Epithelial cell of esophagus (primary cell): ENCODE measurements at places on chromosomes 16 and 17.

DNA sequence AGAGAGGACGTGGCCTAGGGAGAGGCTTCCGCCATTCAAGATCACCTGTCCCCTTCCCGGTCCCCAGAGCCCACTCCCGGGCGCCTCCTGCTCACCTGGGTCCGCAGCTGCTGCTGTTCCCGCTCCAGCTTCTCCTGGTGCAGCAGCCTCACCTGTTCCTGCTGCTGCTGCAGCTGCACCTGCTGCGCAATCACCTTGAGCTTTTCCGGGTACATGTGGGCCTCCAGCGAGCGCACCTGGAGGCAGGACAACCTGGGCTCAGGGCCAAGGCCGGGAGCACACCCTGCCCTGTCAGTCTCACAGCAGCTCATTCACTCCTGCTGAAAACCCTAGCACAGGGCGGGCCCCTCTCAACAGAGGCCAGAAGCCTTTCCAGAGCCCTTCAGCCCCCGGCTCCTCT is 12.5 kb downstream of the TFAP4 start:
- DNase-seq, result peak; percentile 61

DNA sequence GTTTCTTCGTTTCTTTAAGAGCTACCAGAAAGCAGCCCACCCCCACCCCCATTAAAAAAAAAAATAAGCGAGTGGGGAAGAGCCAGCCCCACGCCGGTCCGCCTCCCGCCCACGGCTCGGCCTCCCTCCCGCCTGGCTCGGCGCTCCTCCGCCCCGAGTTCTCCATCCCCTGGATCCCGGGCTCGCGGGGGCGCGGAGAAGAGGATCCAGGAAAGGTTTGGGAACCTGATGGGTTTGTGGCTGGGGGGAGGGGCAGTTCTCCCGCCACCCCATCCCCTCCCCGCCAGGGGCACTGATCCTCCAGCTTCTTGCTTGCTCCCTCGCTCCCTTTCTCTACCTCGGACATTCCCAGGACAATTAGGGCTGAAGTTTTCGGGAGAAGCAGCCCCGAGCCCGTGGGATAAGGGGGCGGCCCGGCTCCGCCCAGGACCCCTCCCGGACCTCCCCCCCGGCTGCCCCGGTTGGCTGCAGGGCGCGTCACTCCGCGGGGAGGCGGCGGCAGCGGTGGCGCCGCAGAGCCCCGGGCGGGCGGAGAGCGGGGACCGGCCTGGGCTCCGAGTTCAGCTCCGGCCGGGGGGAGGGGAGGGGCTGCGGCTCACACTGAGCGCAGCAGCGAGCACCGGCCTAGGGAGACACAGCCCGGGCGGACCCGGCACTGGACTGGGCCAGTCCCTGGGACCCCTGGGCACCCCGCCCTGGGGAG is 1.0 kb upstream of the SALL1 start:
- no peak for DNase-seq

- no peak for DNase-seq
Observed at GRCh38 chr16:57526498-57526897, 9.9 kb downstream of the CCDC102A start.

- no peak for DNase-seq
Observed at GRCh38 chr17:9533441-9533840, 42.2 kb downstream of the STX8 start.

GRCh38 chr17:46742565-46743270 is 75.8 kb downstream of the WNT3 start:
- peak; percentile 97 for DNase-seq

- DNase-seq, result no peak
Observed at GRCh38 chr17:68061512-68062313, 26.2 kb downstream of the KPNA2 start.

GRCh38 chr17:79005063-79005861 is 4.3 kb downstream of the CANT1 start:
- DNase-seq, result peak; percentile 74

GRCh38 chr17:43011728-43012472 is 5.3 kb downstream of the IFI35 start:
- no peak for DNase-seq

- no peak for DNase-seq
Observed at GRCh38 chr16:87012954-87013938, 303.9 kb downstream of the C16orf95 start.
